Activated T-helper 2 cell treated with anti-CD3 and anti-CD28 coated beads, Interferon-gamma antibody, Interleukin-2, Interleukin-4, amounts not matched to agents 10 μg/mL and 5 μg/mL and 100 μg/mL, durations not matched to agents 14 hours and 24 hours and 36 hours (primary cell): ENCODE measurements at places on chromosomes 16 and 17. TPM values are rescaled to one million over a fixed set of nuclear protein-coding genes. Genes with fewer than 3 reads are reported as not detected.

GRCh38 chr16:64762211-64762610, 359.7 kb downstream of the CDH11 start:
- H3K27ac ChIP-seq, result no peak overlapping the region
- no peaks in the 10 kb centered on the region for H3K27me3 ChIP-seq
- no peak overlapping the region for H3K4me3 ChIP-seq
- no peaks in the 10 kb centered on the region for H3K4me1 ChIP-seq

The KRT9 gene
- total RNA-seq, result not detected in 2 replicates

DNA sequence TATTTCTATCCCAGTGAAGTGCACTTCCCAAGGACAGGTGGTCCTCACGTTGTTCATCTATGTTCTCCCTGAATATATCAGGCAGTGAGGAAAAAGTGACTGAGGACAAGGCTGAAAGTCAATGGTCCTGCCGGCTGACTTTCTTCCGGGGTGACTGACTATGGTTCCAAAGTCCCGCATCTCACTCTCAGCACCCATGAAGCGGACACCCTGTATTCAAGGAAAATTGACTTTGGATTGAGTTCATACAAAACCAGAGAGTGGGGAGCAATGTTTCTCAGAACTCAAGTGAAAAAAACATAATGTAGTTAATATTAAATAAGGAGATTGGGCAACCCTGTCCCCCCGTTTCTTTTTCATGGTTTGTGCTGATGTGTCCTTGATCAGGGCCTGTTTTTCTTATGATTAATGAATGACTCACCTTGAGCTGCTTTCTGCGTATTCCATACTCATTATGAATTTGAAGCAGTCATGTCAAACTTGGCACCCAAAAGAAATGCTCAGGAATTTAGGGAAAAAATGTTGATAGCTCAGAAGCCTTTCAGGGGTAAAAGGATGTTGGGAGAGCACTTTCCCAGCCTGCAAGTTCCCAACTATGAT, 184.0 kb downstream of the CYLD start:
- no peaks in the 10 kb centered on the region for H3K4me1 ChIP-seq
- no peak overlapping the region for H3K27ac ChIP-seq

The SLC52A1 gene
- 0.14 TPM in 2 replicates for total RNA-seq

DNA sequence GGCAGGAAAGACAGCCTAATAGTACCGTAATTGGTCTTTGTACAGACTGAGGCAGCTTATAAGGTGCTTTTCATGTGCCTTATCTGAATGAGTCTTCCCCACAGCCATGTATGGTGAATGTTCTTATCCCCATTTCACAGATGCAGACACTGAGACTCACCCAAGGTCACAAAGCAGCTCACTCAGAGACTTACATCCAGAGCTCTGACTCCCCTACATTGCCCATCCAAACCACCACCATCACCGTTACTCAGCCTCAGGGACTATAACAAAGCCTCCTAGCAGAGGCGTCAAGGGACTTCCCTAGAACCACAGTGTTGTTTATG, 627 bp upstream of the GPR179 start:
- peaks cover 7% of the 10 kb centered on the region for H3K27me3 ChIP-seq
- H3K4me1 ChIP-seq, result peaks cover 7% of the 10 kb centered on the region
- no peaks in the 10 kb centered on the region for H3K36me3 ChIP-seq

DNA sequence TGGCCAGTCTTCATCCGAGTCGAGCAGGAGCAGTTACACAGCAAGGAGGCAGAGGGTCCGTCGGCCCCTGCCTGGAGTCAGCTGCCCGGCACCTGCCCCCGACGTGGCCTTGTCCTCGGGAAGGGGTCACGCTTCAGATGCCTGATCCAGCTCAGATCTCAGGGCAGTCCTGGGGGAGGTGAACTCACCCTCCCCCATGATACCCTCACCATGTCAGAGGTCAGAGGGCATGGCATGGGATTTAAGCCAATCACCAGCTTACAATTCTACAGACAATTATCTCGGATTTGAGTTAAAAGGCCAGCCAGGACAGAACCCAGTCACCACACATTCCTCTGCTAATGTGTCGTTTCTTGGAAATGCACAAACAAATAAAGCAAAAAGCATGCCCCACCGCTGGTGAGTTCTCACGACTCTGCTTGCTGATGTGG, 211.3 kb downstream of the FOXL1 start:
- DNase-seq, result no peak
- no peaks in the 10 kb centered on the region for H3K36me3 ChIP-seq
- no peak overlapping the region for H3K4me3 ChIP-seq
- H3K4me1 ChIP-seq, result no peaks in the 10 kb centered on the region
- H3K27ac ChIP-seq, result no peak overlapping the region
- H3K27me3 ChIP-seq, result peaks cover 4% of the 10 kb centered on the region

DNA sequence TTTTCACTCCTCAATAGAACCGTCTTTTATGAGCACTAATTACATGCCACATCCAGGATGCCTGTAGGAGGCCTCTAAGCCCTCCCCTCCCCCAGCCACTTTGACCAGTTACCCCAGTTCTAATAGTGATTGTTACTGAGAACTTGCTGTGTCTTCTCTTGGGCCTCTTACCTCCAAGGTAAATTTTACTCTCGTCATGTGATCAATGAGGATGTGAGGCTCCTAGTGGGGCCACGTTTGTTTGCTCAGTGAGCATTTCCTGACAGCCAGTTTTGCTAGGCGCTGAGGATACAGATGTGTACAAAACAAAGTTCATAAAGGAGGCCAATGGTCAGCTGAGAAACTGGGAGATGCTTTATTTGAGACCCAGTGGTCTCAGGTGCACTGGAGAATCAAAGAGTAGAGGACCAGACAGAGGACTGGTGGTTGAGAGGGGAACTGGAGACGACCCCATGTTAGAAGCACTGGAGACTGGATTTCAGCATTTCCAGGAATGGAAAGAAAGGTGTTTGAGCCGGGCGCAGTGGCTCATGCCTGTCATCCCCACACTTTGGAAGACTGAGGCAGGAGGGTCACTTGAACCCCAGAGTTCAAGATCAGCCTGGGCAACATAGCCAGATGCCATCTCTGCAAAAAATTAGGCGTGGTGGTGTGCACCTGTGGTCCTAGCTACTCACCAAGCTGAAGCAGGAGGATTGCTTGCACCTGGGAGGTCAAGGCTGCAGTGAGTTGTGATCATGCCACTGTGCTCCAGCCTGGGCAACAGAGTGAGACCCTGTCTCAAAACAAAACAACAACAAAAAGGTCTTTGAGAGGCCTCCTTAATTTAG, 2.6 kb downstream of the ATP2C2 start:
- peaks cover 8% of the 10 kb centered on the region for H3K4me1 ChIP-seq
- no peaks in the 10 kb centered on the region for H3K36me3 ChIP-seq
- H3K4me3 ChIP-seq, result no peak overlapping the region

DNA sequence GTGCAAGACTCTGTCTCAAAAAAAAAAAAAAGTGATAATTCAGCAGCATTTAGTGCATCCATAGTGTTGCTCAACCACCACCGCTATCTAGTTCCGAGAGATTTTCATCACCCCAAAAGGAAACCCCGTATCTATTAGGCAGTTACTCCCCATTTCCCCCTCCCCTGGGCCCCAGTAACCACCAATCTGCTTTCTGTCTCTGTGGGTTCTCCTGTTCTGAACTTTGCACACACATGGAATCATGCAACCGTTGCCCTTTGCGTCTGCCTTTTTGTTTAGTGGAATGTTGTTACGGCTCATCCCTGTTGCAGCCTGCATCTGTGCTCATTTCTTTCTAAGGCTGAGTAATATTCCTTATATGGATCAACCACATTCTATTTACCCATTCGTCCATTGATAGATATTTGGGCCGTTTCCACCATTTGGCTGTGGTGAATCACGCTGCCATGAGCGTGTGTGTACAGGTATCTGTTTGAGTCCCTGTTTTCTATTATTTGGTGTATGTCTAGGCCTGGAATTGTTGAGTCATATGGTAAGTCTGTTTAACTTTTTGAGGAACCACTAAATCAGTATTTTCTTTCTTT, 8.7 kb upstream of the SYNGR2 start:
- H3K27ac ChIP-seq, result peak overlapping the region; percentile 54
- no peaks in the 10 kb centered on the region for H3K36me3 ChIP-seq
- no peak for DNase-seq
- H3K27me3 ChIP-seq, result no peaks in the 10 kb centered on the region
- peaks cover 6% of the 10 kb centered on the region for H3K4me1 ChIP-seq

The GP1BA gene
- not detected in 2 replicates for total RNA-seq

DNA sequence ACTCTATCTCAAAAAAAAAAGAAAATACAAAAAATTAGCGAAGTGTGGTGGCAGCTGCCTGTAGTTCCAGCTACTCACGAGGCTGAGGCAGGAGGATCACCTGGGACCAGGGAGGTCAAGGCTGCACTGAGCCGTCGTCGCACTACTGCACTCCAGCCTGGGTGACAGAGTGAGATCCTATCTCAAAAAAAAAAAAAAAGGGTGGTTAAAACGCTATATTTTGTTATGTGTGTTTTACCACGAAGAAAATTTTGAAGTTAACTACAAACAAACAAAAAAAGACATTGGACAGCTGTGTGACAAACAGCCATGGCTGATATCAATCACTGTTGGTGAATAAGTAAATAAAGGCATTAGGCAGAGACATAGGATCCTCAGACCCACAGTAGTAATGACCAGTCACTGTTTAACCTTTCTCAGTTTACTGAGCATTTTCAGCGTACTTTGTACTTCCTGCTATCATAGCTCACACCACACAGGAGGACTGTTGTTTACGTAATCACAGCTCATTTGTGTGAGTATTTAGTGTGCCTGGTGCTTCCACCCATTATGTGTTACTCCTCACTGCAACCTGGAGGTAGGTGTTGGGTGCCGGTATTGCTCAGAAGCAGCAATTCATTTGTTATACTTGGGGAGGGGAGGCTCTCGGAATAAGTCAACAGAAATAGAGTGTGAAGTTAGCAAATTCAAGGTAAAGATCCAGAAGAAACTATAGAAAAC, 55.4 kb downstream of the COPRS start:
- DNase-seq, result no peak
- no peak overlapping the region for H3K4me3 ChIP-seq
- H3K4me1 ChIP-seq, result no peaks in the 10 kb centered on the region
- H3K27ac ChIP-seq, result no peak overlapping the region

The ACE gene
- total RNA-seq, result not detected in 2 replicates

GRCh38 chr16:2212362-2213324, 2.0 kb upstream of the BRICD5 start:
- H3K4me1 ChIP-seq, result peaks cover 18% of the 10 kb centered on the region
- peaks cover 34% of the 10 kb centered on the region for H3K36me3 ChIP-seq
- peak overlapping the region; percentile 80 for H3K4me3 ChIP-seq
- peak overlapping the region; percentile 2 for H3K27ac ChIP-seq
- no peaks in the 10 kb centered on the region for H3K27me3 ChIP-seq

DNA sequence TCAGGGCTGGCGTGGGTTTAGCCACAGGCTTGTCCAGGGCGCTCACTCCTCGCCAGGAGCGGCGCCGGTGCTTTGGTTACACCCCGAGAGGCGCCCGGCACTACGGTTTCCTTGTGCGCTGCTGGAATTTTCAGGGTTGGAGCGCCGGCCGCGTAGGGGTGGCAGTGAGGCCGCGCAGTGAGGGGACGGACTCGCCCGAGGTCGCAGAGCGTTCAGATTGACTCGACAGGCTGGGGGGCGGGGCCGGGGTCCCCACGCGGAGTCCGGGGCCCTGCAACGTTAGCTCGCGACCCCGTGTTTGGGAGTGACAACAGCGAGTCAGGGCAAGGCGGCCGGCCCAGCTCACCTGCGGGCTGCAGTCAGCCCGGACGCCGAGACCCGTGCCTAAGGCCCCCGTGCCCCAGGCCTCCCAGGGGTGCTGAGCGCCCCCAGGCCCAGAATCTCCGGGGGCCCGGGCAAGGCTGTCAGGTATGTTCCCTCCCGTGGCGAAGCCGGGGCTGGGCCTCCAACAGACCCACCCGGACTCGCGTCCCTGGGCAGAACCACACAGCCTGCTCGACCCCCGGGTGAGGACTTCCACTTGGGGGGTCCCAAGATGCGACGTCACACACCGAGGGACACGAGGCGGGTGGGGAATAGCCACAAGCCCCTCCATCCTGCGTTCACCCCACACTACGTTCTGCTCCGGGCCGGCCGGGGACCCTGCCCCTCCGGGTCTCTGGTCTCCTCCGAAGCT, 1.3 kb upstream of the ACTG1 start:
- peaks cover 42% of the 10 kb centered on the region for H3K36me3 ChIP-seq
- peak overlapping the region; percentile 90 for H3K27ac ChIP-seq
- peaks cover 23% of the 10 kb centered on the region for H3K4me1 ChIP-seq
- peak; percentile 42 for DNase-seq

DNA sequence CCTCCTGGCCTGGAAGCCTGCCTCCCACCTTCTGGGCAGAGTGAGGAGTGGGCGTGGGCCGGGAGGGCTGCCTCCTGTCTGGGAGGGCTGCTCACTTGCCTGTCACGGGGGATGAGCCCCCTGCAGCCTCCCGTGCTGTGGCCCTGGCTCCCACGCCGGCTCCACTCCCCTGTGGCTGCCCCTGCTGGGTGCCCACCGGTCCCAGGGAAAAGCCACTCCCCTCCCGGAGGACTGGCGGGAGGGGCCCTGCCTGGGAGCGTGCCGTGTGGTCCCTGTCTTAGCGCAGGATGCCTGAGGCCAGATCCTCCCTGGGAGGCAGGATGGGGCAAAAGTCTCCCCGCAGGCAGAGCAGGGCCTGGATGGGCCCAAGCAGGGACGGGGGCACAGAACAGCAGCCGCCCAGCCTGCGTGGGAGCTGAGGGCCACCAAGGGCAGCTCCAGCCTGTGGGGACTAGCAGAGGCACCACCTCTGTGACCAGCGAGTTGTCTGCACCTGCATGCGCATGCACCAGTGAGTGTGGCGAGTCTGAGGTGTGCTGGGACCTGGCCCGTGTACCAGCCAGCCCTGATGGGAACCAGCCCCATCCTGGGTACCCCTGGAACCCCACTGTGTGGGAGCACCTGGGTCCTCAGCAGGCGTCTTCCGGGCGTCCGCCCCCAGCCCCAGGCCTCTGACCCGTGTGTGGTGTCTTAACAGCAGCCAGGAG, 339.9 kb downstream of the SEC14L1 start:
- H3K27me3 ChIP-seq, result no peaks in the 10 kb centered on the region
- no peak overlapping the region for H3K4me3 ChIP-seq
- no peak for DNase-seq

The C16orf96 gene
- total RNA-seq, result 0.05 TPM in 1 of 2 replicates, not detected in the other

DNA sequence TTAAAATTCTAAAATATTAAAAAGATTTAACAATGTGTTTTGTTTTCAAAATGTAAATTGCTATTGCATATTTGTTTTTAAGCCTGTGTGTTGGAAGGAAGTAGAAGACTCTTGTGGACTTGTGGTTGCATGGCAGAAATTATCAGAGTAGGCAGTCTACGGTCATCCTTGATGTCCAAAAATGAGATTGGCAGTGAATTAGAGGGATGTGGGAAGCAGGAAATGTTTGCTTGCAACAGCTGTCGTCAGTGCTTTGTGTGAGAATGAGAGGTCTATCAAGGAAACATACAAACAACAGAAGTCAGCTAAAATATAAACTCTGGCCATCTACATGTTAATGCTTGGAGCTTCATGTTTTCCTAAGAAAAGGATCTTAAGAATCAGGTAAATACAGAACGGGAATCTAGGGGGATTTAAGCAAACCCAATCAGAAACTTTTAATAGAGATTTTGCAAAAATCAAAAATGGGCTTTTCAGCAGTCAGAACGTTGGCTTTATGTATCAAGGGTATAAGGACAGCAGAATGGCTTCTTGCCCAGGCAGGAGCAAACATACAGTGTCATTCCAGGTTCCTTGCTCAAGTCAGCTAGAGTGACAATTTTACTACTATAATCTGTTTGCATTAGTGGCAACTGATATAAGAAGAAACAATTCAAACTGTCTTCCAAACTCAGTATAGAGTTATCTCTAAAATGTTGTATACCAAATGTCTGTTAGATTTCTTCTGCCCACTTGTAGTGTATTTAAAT, 196.7 kb downstream of the CYB561 start:
- H3K27me3 ChIP-seq, result peaks cover 24% of the 10 kb centered on the region
- no peak for DNase-seq
- H3K4me3 ChIP-seq, result no peak overlapping the region

GRCh38 chr17:66904760-66905624, 59.5 kb upstream of the CACNG4 start:
- peaks cover 6% of the 10 kb centered on the region for H3K27me3 ChIP-seq
- DNase-seq, result no peak
- H3K36me3 ChIP-seq, result no peaks in the 10 kb centered on the region
- no peak overlapping the region for H3K27ac ChIP-seq

The ARSG gene
- 7.3 and 9.6 TPM in 2 replicates for total RNA-seq

The LITAFD gene
- not detected in 2 replicates for total RNA-seq

The NOL3 gene
- total RNA-seq, result 27.3 and 30.1 TPM in 2 replicates
